ENCODE measurements at places on chromosomes 1 and 21.

- no peak for DNase-seq
Measured at GRCh38 chr1:224339442-224340033, 9.6 kb upstream of the NVL start.

- no peak for DNase-seq
Measured at GRCh38 chr1:41414296-41414695, 53.1 kb downstream of the FOXO6 start.

- DNase-seq = no peak
Measured at GRCh38 chr1:119329541-119330461, 38.8 kb upstream of the HAO2 start.

- DNase-seq = no peak
Measured at GRCh38 chr1:192907545-192908243, 98.9 kb downstream of the RGS2 start.

DNA sequence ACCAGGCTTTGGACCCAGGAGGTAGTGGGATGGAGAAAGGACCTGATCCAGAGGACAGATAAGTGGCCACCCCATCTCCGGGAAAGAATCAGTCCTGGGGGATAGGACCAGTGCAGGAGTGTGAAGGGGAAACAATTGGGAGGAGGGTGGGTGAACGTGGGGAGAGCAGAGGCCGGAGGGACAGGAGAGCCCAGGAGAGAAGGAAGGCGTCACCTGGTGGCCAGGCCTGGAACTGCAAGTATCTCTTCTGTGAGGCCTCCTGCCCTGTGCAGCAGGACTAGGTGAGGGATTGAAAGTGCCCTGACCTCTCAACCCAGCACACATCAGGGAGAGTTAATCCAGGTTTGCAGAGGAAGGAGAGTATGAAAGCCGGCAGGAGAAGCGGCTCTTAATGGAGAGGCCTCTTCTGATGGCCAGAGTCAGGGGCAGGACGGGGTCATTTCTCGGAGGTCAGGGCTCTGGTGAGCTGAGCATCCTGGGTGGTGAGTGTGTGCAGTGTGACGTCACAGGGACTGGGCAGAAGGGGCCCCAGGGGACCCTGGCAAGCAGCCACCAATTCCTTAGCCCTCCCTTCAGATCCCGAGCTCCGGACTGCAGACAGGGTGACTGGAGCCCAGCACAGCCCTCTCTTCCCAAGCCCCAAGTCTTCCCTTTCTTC lies 9.2 kb upstream of the LAD1 start:
- peak; percentile 58 for DNase-seq

GRCh38 chr1:197096137-197096536 lies 29.1 kb upstream of the F13B start:
- DNase-seq = no peak

GRCh38 chr1:90133133-90133532 lies 138.2 kb downstream of the ZNF326 start:
- DNase-seq = peak; percentile 17

- no peak for DNase-seq
Measured at GRCh38 chr21:35606146-35606545, 454.2 kb downstream of the SETD4 start.

GRCh38 chr21:34698270-34699015 lies 29.6 kb downstream of the CLIC6 start:
- DNase-seq = no peak

- DNase-seq = no peak
Measured at GRCh38 chr1:160420881-160421842, 20.8 kb downstream of the VANGL2 start.

DNA sequence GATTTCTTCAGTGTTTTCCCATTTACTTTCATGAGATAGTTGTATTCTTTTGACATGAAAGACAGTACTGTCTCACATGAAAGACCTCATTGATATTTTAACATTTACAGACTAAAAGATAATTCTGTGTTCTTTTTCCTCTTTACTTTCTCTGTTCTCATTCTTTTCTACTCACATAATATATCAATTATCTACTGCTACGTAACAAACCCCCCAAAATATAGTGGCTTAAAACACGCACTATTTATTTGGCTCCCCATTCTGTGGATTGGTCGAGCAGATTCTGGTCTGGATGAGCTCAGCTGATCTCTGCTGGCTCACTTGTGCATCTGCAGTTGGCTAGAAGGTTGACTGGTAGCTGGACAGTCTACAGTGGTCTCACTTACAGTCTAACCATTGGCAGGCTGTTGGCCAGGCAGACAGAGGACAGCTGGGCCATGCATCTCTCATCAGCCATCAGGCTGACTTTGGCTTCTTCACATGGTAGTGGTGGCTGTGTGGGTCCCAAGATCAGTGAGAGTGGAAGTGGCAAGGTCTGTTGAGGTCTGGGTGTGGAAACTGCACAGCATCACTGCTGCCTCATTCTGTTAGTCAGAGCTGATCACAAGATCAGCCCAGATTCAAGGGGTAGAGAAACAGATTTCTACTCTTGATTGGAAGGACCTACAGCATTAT lies 63.2 kb downstream of the MPZL1 start:
- no peak for DNase-seq

DNA sequence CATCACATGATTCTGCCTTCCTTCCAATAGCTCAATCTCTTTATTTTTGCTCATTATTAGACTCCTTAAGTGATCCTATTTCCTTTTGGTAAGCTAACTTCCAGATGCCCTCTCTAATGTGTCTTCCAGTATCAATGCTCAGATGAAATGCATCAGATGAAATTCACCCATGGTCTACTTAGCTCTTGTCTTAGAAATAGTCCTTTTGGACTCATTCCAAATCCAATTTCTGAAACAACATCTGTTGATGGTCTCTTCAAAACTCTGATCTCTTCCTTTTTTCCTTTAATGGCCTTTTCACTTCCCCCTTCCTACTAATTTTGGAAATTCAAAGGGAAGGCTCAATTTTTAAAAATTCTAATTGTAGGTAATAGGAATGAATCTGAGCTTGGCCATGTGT lies 81.1 kb upstream of the GREM2 start:
- no peak for DNase-seq

DNA sequence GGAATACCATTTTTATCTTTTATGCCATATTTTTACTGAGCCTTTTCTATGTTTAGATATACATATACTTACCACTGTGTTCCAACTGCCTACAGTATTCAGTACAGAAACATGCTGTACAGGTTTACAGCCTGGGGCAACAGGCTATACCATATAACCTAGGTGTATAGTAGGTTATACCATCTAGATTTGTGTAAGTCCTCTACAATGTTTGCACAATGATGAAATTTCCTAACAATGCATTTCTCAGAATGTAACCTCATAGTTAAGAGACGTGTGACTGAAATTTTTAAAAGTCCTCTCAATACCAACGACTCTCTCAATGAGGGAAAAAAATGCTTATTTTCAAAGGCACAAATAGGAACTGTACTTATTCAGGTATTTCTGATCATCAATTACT lies 21.7 kb downstream of the INTS7 start:
- DNase-seq = no peak

GRCh38 chr21:36169470-36170128 lies 13.0 kb downstream of the DOP1B start:
- DNase-seq = no peak

- DNase-seq = no peak
Measured at GRCh38 chr1:239478069-239478468, 91.7 kb downstream of the CHRM3 start.

GRCh38 chr1:12657060-12657884 lies 13.4 kb downstream of the AADACL4 start:
- no peak for DNase-seq

- no peak for DNase-seq
Measured at GRCh38 chr1:231347961-231348360, 9.9 kb downstream of the SPRTN start.

DNA sequence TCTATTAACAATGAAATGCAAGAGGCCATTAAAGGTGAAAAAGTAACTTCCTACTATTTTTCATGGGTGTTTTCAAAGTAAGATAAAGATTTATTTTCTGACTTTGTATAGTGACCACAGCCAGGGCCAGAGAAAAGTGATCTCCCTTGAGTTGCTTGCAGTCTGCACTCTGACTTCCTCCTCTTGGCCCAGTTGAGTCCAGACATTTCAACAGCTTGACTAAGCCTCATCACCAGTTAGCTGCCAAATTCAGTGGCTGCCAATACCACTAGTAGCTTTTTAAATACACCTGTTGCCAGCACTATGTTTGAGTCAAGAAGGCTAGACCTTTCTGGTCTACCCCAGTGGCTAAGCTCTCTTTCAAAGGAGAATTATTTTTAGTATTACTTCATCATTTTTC lies 3.7 kb upstream of the NEK7 start:
- no peak for DNase-seq

- DNase-seq = peak; percentile 88
Measured at GRCh38 chr1:230270559-230271281, 155.4 kb downstream of the PGBD5 start.

DNA sequence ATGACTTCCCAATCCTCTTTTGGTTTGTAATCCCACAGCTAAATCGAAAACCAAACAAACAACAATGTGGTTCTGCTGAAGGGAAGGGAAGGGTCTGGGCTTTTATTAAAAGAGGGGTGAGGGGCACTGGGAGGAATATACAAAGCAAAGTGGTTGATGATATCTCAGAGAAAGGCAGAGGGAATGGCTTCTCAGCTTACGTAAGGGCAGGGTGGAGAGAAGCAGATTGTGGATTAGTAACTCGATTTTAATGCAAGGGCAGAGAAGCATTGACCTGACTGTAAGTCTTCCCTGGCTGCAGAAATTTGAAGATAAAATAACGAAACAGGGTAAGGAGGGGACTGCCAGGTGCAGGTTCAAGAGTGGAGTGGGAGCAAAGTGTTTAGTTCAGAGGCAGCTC lies 438.2 kb upstream of the LRRC7 start:
- no peak for DNase-seq

GRCh38 chr1:114150016-114150415 lies 3.7 kb downstream of the SYT6 start:
- no peak for DNase-seq

DNA sequence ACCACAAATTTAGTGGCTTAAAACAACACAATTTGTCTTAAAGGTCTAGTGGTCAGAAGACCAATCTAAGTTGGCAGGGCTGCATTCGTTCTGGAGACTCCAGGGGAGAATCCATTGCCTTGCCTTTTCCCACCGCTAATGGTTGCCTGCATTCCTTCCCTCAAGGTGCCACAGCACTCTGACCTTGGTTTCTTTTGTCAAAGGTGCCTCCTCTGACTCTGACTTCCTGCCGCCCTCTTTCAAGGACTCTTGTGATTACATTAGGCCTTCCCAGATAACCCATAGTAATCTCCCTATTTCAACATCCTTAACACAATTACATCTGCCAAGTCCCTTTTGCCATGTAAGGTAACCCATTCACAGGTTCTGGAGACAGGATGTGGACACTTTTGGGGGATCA lies 145.3 kb downstream of the S1PR1 start:
- peak; percentile 22 for DNase-seq

All from Jurkat, Clone E6-1 (cell line).